Endothelial cell of umbilical vein (primary cell): ENCODE measurements at places on chromosomes 5 and 9. TPM values are rescaled to one million over a fixed set of nuclear protein-coding genes. Genes with fewer than 3 reads are reported as not detected.

DNA sequence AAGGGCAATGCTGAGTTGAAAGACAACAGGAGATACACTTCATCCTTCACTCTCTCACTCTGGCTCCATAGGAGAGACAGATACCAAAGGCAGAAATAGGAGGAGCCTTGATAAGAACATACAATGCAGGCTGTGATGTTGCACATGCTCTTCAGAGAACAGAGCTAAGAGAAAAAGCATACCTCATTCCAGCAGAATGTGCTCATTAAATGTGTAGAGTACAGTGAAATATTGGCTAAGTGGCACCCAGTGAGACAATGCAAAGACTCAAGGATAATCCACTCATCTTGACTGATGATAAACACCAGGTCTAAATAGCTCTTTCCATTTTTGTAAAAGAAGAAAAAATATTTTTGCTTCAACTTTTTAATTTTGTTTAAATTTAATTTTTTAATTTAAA lies 139.7 kb downstream of the OR2K2 start:
- H3K4me3 ChIP-seq = no peak overlapping the region
- no peaks in the 10 kb centered on the region for H3K4me1 ChIP-seq
- peaks cover 3% of the 10 kb centered on the region for H3K27me3 ChIP-seq
- DNase-seq = no peak
- H3K36me3 ChIP-seq = no peaks in the 10 kb centered on the region
- no peak overlapping the region for H3K27ac ChIP-seq

- DNase-seq = no peak
- H3K4me3 ChIP-seq = no peak overlapping the region
- no peaks in the 10 kb centered on the region for H3K36me3 ChIP-seq
- no peaks in the 10 kb centered on the region for H3K27me3 ChIP-seq
- no peak overlapping the region for H3K27ac ChIP-seq
- peaks cover 11% of the 10 kb centered on the region for H3K4me1 ChIP-seq
Observed at GRCh38 chr5:40227931-40228330, 451.8 kb upstream of the PTGER4 start.

DNA sequence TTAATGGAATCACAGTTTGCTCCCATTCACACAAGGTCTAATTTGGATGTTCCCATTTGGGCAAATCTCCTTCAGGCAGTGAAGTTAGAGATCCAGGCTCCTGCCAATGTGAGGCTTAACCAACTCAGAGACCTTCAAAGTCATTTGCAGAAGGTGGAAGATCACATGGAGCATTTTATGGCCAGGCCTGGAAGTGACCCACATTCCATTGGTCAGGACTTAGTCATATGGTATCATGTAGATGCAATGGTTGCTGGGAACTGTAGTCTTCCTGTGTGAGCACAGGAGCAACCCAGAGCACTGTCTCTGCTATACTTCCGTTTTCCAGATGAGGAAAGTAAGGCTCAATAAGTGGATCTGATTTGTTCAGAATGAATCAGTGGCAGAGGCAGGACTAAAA lies 292.7 kb upstream of the SMARCA2 start:
- no peaks in the 10 kb centered on the region for H3K36me3 ChIP-seq
- H3K27me3 ChIP-seq = no peaks in the 10 kb centered on the region
- no peak overlapping the region for H3K27ac ChIP-seq

- DNase-seq = no peak
- no peak overlapping the region for H3K4me3 ChIP-seq
- no peaks in the 10 kb centered on the region for H3K36me3 ChIP-seq
Observed at GRCh38 chr5:135053278-135053677, 19.2 kb upstream of the PITX1 start.

DNA sequence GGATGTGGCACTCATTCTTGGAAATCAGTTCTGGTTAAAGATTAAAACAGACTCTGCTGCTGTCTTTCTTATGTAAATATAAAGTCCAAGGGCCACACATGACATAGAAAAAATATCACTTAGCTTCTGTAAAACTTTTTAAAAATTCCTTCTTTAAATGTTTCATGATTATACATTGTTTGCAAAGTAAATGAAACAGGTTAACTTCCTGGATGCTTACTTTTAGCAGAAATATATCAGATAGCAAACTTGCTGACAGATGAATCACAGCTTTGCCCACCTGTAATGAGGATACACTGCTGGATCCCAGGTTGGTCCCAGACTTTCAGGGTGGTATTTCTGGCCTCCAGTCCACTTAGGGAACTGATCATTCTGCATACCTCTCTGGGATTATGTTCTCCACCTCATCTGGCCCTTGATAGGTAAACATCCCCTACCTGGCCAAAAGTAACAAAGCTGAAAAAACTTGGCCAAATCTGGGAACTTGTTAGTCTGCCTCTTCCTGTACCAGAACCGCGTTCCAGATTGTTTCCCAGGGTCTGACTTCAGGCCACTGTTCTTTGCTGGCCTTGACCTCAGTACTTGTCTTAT lies 340.5 kb downstream of the ADGRV1 start:
- H3K36me3 ChIP-seq = no peaks in the 10 kb centered on the region
- no peak overlapping the region for H3K4me3 ChIP-seq
- no peaks in the 10 kb centered on the region for H3K4me1 ChIP-seq
- DNase-seq = no peak

GRCh38 chr5:64744914-64745313 lies 23.6 kb downstream of the SREK1IP1 start:
- no peak overlapping the region for H3K27ac ChIP-seq
- no peaks in the 10 kb centered on the region for H3K27me3 ChIP-seq
- H3K4me3 ChIP-seq = no peak overlapping the region
- no peaks in the 10 kb centered on the region for H3K4me1 ChIP-seq
- no peak for DNase-seq

DNA sequence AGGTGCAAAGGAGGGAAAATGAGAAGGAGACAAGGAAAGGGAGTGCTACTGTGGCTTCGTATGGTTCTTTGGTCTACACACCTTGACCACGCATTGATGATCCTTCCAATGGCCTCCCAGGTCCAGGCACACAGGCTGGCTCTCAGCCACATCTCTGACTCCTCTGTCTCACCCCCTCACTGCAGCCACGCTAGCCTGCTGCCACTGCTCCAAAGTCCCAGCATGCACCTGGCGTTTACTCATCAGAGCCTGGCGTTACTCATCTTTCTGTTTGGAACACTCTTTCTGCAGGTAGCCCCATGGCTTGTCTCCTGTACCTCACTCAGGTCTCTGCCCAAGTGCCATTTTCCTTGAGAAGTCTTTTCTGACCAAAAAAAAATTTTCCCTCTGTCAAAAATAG lies 195.5 kb downstream of the SNCAIP start:
- no peak overlapping the region for H3K4me3 ChIP-seq
- DNase-seq = no peak
- H3K36me3 ChIP-seq = no peaks in the 10 kb centered on the region
- no peak overlapping the region for H3K27ac ChIP-seq

- H3K27me3 ChIP-seq = no peaks in the 10 kb centered on the region
- H3K4me1 ChIP-seq = no peaks in the 10 kb centered on the region
- no peak overlapping the region for H3K4me3 ChIP-seq
- no peak for DNase-seq
Observed at GRCh38 chr5:97406946-97407676, 224.1 kb upstream of the RIOK2 start.

GRCh38 chr5:55450050-55450765 lies 84.6 kb downstream of the PLPP1 start:
- no peaks in the 10 kb centered on the region for H3K27me3 ChIP-seq
- no peak overlapping the region for H3K4me3 ChIP-seq
- H3K36me3 ChIP-seq = no peaks in the 10 kb centered on the region
- DNase-seq = no peak
- H3K27ac ChIP-seq = no peak overlapping the region
- no peaks in the 10 kb centered on the region for H3K4me1 ChIP-seq

GRCh38 chr5:138258704-138259292 lies 15.6 kb downstream of the GFRA3 start:
- H3K4me3 ChIP-seq = no peak overlapping the region
- H3K4me1 ChIP-seq = peaks cover 2% of the 10 kb centered on the region
- no peak overlapping the region for H3K27ac ChIP-seq
- H3K27me3 ChIP-seq = peaks cover 2% of the 10 kb centered on the region

NIM1K gene
- polyA plus RNA-seq = 0.04 and 0.14 TPM in 2 replicates

PFDN1 gene
- 156 and 158 TPM in 2 replicates for polyA plus RNA-seq

GFI1B gene
- polyA plus RNA-seq = 0.04 TPM in 1 of 2 replicates, not detected in the other

PCDHA1 gene
- 0.03 and 0.04 TPM in 2 replicates for polyA plus RNA-seq

TNFSF8 gene
- not detected in 2 replicates for polyA plus RNA-seq

PCBD2 gene
- 4.0 and 4.2 TPM in 2 replicates for polyA plus RNA-seq

FST gene
- polyA plus RNA-seq = 13.7 and 20.8 TPM in 2 replicates

FAM221B gene
- polyA plus RNA-seq = not detected in 2 replicates
